ENCODE measurements at places on chromosomes 11 and 22. TPM values are rescaled to one million over a fixed set of nuclear protein-coding genes. Genes with fewer than 3 reads are reported as not detected.

The MUC5AC gene
- 0.01 TPM for polyA plus RNA-seq

The EFCAB6 gene
- 5.6 TPM for polyA plus RNA-seq

The CRYBB3 gene
- 0.18 TPM for polyA plus RNA-seq

GRCh38 chr11:45500451-45500850, 165.0 kb downstream of the CHST1 start:
- DNase-seq, result no peak

- DNase-seq, result no peak
Observed at GRCh38 chr11:132864811-132865576, 667.3 kb downstream of the OPCML start.

Data from right renal cortex interstitium (tissue), 3 donors.